ENCODE measurements at places on chromosomes 4 and X.

DNA sequence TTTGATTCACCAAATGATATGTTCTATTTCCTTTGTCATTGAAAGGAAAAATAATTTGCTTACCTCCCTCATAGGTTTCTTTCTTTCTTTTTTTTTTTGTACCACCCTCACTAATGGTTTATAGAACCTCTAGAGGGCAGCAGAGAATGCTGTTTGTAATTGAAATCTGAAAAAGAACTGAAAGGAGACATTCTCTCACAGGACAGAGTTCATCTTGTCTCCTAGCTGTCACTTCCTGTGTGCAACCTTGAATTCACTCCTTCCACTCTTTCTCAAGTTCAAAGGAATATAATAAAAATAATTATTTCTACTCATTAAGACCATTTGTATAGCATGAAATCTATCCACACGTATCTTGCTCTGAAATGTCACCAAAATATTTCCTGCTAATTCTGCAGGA is 51.0 kb downstream of the GUCY1B1 start:
- DNase-seq, result peak; percentile 85

GRCh38 chrX:131595120-131595519 is 51.2 kb downstream of the OR13H1 start:
- no peak for DNase-seq

- DNase-seq, result no peak
These were observed 33.5 kb upstream of the USP53 start for GRCh38 chr4:119179011-119179410.

DNA sequence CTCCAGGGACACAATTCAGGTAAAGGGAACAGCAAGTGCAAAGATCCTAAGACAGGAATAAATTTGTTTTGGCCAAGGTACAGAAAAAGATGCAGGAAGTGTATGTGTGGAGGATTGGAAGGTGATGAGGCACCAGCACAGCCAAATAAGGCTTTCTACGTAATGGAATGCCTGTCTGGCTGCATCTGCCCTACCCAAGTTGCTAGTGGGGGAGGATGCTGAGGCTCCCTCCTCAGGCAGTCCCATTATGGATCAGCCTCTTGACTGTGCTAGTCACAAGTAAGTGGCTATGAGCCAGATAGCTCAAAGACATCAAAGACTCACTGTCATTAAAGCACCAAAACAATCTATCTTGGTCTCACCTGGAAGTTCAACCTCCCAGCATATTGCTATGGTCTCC is 300.9 kb upstream of the FAT4 start:
- DNase-seq, result no peak

DNA sequence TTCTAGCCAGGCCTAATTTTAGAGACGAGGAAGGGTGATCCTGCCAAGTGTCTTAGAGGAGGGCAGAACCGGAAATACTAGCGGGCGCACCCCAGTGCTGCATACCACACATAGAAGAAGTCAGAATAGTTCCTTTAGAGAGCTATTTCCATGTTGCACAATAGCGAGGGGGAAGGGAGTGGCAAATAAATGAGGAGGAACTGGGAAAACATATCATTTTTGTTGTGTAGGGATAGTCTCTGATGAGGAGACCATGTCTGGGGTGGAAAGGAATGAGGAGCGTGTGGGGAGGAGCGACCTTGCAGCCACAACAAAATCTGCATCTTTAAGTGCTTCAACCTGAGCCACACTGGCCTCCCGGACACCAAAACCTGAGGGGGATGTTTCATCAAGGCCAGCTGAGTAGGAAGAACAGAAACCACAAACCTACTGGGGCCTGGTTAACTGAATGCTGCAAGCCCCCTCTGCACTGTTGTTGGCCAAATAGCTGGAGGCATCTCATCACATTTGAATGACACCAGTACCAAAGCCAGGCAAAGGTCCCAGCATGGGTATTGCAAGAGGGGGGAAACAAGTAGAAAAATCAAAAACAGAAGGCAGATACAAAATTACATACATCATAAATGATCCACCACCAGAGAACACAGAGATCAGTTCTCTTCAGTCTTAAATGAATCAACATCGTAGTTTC is 26.7 kb upstream of the C1QTNF7 start:
- peak; percentile 13 for DNase-seq

- DNase-seq, result no peak
These were observed 364.9 kb downstream of the ZNF674 start for GRCh38 chrX:46180258-46180687.

DNA sequence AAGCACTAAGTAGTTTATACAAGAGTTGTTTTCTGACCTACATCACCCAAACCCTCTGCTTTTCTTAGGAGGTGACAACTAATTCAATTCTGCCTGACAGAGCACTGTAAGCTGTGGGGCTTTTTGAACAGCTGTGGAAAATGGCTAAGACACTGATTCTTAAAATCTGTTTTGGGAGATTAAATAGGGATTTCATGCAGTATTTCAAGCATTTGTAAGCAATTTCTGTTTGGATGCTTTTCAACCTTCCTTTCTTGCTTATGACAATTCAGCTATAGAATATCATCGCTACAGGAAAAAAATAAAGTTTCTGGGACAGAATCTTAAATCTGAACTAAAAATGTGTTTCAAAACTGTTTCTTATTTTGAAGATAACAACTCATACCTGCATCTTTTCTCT is 459.5 kb downstream of the RAPGEF2 start:
- DNase-seq, result no peak

DNA sequence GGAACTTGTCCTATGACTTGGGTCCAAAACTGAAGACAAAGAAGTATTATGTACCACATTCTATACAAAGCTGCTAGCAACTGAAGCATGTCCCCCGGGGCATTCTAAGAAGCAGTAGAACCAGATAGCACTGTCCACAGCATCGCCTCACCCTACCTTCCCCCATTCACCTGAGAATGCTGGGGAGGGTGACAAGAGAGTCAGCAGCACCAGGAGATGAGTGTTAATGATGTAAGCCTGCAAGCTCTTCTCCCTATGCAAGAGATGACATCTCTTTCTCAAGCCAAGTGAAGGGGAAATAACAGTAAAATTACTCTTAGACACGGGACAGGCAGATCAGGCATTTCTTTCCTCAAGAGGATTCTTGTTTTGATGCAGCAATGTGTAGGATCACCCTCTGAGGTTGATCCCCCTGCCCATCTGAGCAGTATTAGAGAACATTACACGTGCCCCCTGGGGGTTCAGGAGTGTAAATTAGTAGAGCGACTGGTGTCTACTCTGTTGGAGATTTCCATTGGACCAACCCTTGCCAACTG is 13.9 kb upstream of the TLR1 start:
- peak; percentile 9 for DNase-seq

- DNase-seq, result no peak
These were observed 4.8 kb upstream of the GYG2 start for GRCh38 chrX:2823795-2824386.

- DNase-seq, result no peak
These were observed 13.6 kb upstream of the PTTG2 start for GRCh38 chr4:37946503-37947179.

- no peak for DNase-seq
These were observed 3.6 kb downstream of the SMIM10L2A start for GRCh38 chrX:135425026-135425965.

DNA sequence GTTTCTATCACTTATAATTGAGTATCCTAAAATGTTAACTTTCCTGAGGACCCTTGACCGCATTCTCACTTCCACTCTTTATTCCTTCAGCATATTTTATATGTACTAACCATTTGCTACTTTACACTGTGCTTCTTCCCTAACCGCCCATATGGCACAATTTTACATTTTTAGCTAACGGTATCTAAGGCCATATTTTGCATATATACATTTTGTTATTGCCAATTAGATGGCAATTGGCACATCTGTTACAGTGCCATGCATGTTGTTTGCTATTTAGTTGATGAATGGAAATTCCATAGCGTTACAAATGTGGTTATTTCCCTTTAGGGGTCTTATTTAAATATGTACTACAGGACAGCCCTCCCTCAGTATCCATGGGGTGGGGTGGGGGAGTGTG is 20.0 kb upstream of the OTUD4 start:
- DNase-seq, result no peak

DNA sequence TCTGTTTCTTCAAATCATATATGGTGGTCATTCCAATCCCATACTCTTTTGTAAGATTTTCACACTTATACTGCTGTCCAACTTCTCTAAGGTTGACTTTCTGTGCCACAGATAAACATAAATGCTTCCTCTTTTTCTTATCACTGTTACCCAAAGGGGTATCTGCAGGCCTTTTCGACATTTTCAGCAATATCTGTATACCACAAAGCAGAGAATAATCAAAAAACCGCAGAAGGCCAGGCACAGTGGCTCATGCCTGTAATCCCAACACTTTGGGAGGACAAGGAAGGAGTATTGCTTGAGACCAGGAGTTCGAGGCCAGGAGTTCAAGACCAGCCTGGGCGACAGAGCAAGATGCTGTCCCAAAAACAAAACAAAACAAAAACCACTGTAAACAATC is 3.1 kb upstream of the RFC1 start:
- no peak for DNase-seq

DNA sequence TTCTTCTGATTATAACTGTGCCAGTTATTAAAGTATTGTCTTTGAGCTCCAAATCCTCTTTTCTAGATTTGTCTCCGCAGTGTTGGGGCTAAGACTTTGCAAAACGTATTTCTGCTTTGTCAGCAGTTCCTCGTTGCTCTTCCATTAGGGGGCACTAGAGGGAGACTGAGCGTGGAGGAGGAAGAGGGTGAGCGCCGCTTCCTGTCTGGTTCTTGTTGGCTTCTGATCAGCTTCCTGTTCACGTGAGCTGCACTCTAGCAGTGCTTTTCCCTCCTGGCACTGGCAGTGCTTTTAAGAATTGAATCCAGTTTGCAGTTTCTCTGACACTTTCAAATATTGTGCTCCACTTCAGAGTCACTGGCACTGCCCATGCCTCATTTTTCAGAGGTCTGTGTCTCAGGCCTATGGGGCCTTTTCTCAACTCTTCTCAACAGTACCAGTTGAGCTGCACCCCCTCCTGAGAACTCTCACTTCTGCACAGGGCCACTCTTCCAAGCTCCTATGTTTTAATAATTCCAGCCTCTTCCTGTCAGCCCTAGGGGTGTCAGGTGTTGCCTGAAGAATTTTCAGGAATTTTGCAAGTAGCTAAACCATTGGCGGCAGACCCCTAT is 54.4 kb upstream of the LCORL start:
- DNase-seq, result peak; percentile 7

- DNase-seq, result no peak
These were observed 71.3 kb downstream of the SOX3 start for GRCh38 chrX:140433582-140433981.

- DNase-seq, result no peak
These were observed 78.5 kb downstream of the NKX6-1 start for GRCh38 chr4:84420608-84421007.

DNA sequence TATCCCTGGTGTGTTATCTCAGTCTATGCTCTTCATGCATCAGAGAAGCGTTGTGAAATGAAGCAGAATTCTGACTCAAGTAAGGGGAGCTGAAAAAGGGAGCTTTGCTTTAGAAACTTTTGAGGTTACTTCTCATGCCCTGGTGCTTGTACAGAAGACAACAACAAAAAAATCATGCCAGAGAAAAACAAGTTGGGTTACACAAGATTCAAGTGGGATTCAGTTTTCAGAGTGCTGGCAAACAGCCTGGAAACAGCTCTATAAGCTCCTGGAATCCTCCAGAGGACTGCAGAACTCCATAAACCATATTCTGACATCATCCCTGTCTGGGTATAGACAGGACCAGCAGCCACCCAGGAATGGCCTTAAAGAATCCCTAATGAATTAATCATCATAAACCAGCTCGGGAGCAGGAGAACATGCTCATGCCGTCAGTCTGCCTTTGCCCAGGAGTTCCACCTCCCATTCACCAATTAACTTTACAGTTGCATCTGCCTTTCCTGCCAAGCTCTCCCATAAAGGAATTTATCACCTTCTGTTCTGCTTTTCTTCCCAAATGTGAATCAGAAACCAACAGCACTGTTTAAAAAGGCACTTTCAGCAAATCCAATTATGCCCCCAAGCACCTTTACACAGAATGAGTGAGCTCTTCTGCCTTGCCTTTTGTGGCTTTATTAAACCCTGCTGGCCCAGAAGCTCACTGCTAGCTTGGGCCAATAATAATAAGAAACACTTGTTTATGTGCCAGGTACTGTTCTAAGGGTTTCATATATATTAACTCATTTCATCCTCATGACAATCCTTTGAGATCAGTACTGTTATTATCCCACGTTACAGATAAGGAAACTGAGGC is 54.5 kb upstream of the FBXW7 start:
- DNase-seq, result peak; percentile 90

DNA sequence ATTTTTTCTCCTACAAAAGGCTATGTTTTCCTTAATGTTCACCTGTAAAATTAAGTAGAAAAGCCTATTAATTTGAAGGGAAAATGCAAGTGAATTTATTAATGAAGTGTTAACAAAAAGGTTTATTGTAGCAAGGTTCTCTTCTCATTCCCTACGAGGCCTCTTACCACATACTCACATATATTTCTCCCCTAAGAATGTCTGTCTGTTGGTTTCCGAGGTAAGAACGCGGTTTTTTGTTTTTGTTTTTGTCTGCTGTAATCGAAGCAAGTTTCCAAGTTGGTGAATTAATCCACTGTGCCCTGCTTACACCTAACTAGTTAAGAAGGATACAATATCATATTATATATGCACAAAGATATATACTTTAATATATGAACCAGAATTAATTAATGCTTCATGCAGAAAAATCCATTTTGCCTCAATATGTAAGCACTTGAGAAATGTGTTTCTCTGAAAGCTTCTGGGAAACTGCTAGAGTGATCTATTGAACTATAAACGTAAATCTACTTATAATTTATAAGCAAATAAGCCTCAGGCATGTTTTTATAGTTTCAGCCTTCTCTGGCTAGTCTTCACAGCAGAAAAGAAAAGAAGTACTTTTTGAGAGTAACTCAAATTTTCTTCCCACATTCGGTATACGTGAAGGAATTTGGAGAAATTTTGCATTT is 120.8 kb downstream of the EGF start:
- no peak for DNase-seq

GRCh38 chrX:124228849-124229248 is 103.6 kb upstream of the TEX13D start:
- no peak for DNase-seq

- no peak for DNase-seq
These were observed 301.7 kb upstream of the EMCN start for GRCh38 chr4:100819505-100819904.

GRCh38 chr4:35175894-35176293 is 1068.4 kb downstream of the ARAP2 start:
- no peak for DNase-seq

- DNase-seq, result peak; percentile 90
These were observed 14.4 kb downstream of the ADRA2C start for GRCh38 chr4:3780347-3781171.

DNA sequence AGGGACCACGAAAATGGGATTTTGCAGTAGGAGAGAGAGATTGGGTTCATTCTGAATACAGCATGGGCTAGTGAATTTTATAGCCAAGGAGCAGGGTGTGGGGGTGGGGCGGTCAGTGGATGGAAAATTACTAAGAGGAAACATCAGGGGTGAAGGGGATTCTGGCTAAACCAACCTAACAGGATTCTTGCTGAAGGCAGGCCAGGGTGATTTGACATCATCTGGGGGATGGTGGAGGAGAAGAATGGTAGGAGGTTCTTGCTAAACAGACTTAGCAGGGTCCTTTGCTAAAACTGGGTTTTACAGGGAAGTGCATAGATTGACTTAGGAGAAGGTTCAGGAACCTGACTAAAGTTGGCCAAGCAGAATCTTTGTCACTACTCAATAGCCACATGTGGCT is 91.9 kb downstream of the DNAAF6 start:
- DNase-seq, result no peak

GRCh38 chr4:68654946-68655721 is 15.3 kb downstream of the UGT2B15 start:
- no peak for DNase-seq

- no peak for DNase-seq
These were observed 1.5 kb upstream of the ARHGAP4 start for GRCh38 chrX:153927672-153927921.
